ENCODE measurements at places on chromosomes 3 and 15. TPM values are rescaled to one million over a fixed set of nuclear protein-coding genes. Genes with fewer than 3 reads are reported as not detected.

DYNC1LI1 gene
- 42.0 TPM for polyA plus RNA-seq

RBP2 gene
- not detected for polyA plus RNA-seq

SERF2 gene
- 576 TPM for polyA plus RNA-seq

SLC27A2 gene
- 39.7 TPM for polyA plus RNA-seq

DNASE1L3 gene
- not detected for polyA plus RNA-seq

COLQ gene
- 0.71 TPM for polyA plus RNA-seq

CACNA2D3 gene
- polyA plus RNA-seq, result 0.03 TPM

Data from A549 (cell line).